Choroid plexus epithelial cell (primary cell): ENCODE measurements at places on chromosomes 13 and 19.

DNA sequence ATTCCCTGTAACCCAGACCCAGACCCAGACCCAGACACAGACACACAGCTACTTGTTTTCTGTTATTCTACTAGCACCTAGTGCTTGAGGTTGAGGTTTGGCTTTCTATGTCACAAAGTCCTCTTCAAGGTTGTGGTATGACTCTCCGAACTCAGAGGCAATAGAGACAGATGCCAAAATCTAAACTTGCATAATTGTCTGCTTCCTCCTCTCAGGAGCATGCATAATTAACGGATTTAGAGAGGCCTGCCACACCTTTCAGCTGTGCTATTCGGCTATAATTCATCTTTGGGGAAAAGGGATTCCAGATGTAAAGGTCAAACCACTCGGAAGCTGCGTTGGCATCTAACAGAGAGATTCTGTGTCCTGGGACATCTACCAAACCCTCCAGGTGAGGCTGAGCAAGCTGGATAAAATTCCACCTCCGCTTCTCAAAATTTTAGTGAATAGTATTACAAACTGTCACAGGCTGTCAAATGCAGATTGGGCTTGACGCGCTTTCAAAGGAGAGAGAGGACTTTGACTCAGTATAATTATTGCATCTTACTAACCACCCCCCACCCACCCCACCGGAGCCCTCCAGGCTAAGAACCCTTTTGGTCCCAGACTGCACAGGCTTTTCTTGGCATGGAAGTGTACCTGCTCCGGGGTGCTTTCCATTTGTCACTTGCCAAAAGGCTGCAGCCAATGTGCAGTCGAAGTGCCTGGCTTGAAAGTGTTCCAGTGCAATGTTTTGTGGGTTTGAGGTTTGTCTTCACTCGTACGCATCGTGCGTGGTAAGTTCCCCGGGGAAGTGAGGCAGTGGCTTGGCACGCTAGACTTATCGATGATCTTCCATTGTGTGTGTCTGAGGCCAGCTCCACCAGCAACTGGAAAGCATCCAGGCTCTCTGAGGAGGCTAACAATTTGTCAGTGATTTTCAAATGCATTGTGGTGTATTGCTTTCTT, 194.1 kb downstream of the TDRD3 start:
- peak; percentile 42 for DNase-seq

- peak; percentile 28 for DNase-seq
Measured at GRCh38 chr13:66887088-66887487, 343.0 kb downstream of the PCDH9 start.

DNA sequence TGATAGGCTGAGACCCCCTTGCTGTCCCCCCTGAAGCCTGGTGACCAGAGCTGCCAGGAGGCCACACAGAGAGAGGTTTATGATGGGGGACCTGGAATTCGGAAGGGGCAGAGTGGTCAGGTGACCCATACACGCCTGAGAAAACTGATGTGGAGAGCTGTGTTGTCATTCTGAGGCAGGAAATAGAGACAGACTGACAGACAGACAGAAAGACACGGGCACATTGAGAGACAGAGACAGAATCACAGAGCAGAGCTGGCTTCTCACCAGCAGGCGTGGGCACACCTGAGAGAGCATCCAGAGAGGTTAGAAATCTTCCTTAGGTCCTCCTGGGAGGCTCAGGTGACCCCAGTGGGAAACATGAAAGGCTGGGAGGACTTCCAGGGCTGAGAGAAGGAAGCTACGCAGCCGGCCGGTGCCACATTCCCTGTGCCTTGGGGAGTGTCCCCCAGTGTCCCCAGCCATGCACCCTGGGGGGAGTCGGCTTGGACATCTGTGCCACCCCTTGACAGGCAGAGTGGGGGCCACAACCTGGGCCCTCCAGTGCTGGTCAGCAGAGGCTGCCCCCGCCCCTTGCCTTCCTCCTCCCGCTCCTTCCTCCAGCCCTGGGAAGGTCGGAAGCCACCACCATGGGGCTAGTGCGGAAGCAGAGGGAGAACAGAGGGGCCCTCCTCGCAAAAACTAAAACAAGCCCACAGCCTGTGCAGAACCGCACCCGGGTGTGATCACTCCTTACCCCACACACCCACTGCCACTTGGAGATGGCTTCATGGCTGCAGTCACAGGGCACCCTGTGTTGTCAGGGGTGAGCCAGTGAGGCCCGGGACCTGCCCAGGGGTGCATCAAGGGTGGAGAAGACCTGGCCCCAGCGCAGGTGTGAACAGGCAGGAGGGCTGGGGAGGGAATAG, 2.2 kb downstream of the FFAR1 start:
- no peak for DNase-seq

GRCh38 chr13:75855847-75856246, 219.7 kb downstream of the LMO7 start:
- DNase-seq: no peak

- peak; percentile 37 for DNase-seq
Measured at GRCh38 chr13:84844473-84844872, 954.7 kb downstream of the SLITRK6 start.
